Mesangial cell (primary cell): ENCODE measurements at places on chromosomes 16 and 17. TPM values are rescaled to one million over a fixed set of nuclear protein-coding genes. Genes with fewer than 3 reads are reported as not detected.

CDR2L gene
- total RNA-seq, result 40.6 and 49.3 TPM in 2 replicates

ARL17B gene
- 2.4 and 6.4 TPM in 2 replicates for total RNA-seq

KCTD19 gene
- 0.16 and 0.38 TPM in 2 replicates for total RNA-seq

SLC13A2 gene
- not detected in 2 replicates for total RNA-seq

HOXB4 gene
- 1.5 and 4.1 TPM in 2 replicates for total RNA-seq

SDK2 gene
- 0.33 and 0.51 TPM in 2 replicates for total RNA-seq

NR1D1 gene
- 2.1 and 4.6 TPM in 2 replicates for total RNA-seq

SDR42E1 gene
- 5.5 and 6.5 TPM in 2 replicates for total RNA-seq

CAPNS2 gene
- not detected in 2 replicates for total RNA-seq

SLC22A31 gene
- total RNA-seq, result 0.13 and 0.33 TPM in 2 replicates

ACLY gene
- total RNA-seq, result 251 and 418 TPM in 2 replicates

CDYL2 gene
- 4.7 and 5.1 TPM in 2 replicates for total RNA-seq

DNAAF8 gene
- total RNA-seq, result 0.63 and 0.81 TPM in 2 replicates

FBXW10B gene
- total RNA-seq, result not detected in 2 replicates

MYH1 gene
- not detected in 2 replicates for total RNA-seq

HP gene
- not detected in 2 replicates for total RNA-seq

KRT35 gene
- total RNA-seq, result not detected in 2 replicates

DOC2B gene
- 21.3 and 67.9 TPM in 2 replicates for total RNA-seq

RPUSD1 gene
- 34.1 and 48.1 TPM in 2 replicates for total RNA-seq

ENGASE gene
- total RNA-seq, result 6.5 and 9.0 TPM in 2 replicates

PRSS27 gene
- total RNA-seq, result 1.3 and 2.0 TPM in 2 replicates

CYB561 gene
- total RNA-seq, result 10.6 and 12.7 TPM in 2 replicates

C1QTNF8 gene
- not detected in 2 replicates for total RNA-seq

PHOSPHO1 gene
- total RNA-seq, result 0.51 TPM in 1 of 2 replicates, not detected in the other

OR1A1 gene
- not detected in 2 replicates for total RNA-seq

ITGAX gene
- total RNA-seq, result under 0.01 TPM in 2 replicates

TAF15 gene
- 31.1 and 51.2 TPM in 2 replicates for total RNA-seq

TEX14 gene
- under 0.01 TPM in 1 of 2 replicates, not detected in the other for total RNA-seq

FGF11 gene
- total RNA-seq, result 0.49 and 2.2 TPM in 2 replicates

SLC6A2 gene
- not detected in 2 replicates for total RNA-seq

CCDC40 gene
- 2.3 and 5.2 TPM in 2 replicates for total RNA-seq
